Gastroesophageal sphincter (tissue), 4 donors: ENCODE measurements at places on chromosomes 3 and 15.

GRCh38 chr3:73471986-73472787 is 152.6 kb downstream of the PDZRN3 start:
- ATAC-seq = no peak

GRCh38 chr15:39079296-39079847 is 501.5 kb upstream of the THBS1 start:
- no peak for ATAC-seq

- no peak for ATAC-seq
Observed at GRCh38 chr3:149134575-149134974, 5.1 kb downstream of the HPS3 start.

- peak; percentile 74 for ATAC-seq
Observed at GRCh38 chr15:52351206-52351908, 55.8 kb upstream of the MYO5C start.

- ATAC-seq = no peak
Observed at GRCh38 chr3:147669077-147669476, 259.9 kb downstream of the ZIC1 start.

DNA sequence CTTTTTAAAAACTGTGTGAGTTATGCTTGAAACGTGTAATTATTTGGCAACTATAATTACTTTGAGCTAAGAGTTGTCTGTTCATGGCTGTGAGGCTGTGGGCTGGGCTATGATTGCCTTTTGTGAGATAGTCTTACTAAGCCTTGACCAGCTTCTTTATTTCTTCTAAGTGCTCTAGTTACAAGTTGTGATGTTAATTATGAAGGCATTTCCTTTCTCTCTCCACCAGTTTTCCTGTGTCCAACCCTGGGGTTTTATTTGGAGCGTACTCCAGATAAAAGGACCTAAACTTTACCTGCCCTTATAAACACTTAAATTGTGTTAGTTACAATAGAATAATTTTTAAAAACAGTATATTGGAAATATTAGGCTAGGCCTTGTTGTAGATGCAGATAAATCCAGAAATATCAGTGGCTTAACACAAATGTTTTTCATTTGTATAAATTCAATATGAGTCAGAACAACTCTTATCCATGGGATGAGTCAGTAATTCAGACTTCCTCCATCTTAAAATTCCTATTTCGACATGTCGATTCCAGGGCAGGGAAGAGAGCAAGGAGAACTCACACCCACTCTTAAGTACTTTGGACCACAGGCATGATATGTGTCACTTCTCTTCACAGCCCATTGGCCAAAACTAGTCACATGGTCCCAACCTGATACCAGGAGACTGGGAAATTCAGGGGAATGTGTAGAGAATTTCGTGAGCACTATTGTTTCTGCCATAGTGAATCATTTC is 17.0 kb downstream of the TMEM62 start:
- no peak for ATAC-seq

DNA sequence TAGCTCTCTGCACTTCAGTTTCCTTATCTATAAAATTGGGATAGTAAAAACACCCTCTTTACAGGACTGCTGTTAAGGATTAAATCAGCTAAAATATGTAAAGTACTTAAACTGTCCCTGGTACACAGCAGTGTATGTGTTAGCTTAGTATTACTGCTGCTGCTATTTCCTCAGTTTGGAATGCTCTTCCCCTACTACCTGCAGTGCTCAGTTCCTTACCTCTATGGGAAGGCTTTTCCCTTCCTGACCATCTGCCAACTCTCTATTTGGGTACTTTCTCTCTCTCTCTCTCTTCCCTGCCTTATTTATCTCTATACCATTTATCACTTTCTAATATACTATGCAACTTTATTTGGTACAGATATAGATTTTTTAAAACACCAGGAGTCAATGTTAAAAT is 26.5 kb downstream of the KPNA4 start:
- ATAC-seq = no peak

DNA sequence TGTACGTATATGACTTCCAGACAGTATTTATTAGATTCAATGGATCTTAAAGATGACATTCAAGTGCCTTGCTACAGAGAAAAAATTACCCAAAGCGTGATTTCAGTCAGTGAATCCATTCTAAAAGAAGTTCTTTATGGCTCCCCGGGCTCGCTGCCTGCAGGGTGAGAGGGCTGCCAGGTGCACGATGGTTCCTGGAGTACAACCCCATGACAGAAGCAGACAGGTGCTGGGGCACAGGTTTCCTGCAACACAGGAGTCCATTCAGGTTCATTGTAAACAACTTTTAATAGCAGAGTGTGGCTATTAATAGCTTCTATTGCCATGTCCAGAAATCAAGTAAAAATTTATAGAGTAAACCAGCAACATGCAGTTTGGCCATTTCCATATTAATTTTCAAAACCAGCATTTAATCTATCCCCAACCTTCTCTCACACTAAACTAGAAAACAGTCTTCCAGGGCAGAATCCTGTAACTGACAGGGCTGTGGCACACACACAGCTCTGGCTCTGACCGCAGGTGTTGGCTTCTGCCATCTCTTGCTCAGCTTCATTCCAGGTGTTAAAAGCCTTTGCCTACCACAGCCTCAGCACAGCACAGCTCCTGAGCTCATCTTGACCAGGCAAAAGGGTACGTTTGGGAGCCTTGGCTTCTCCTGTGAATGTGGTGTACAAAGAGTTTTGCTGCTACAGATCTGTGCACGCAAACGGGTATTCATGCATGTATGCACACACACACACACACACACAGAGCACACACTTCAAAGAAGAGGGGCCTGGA is 185.9 kb downstream of the MEX3B start:
- no peak for ATAC-seq

GRCh38 chr15:96340598-96341512 is 10.4 kb downstream of the NR2F2 start:
- ATAC-seq = peak; percentile 29

- no peak for ATAC-seq
Observed at GRCh38 chr3:10852066-10852808, 36.2 kb downstream of the SLC6A11 start.

DNA sequence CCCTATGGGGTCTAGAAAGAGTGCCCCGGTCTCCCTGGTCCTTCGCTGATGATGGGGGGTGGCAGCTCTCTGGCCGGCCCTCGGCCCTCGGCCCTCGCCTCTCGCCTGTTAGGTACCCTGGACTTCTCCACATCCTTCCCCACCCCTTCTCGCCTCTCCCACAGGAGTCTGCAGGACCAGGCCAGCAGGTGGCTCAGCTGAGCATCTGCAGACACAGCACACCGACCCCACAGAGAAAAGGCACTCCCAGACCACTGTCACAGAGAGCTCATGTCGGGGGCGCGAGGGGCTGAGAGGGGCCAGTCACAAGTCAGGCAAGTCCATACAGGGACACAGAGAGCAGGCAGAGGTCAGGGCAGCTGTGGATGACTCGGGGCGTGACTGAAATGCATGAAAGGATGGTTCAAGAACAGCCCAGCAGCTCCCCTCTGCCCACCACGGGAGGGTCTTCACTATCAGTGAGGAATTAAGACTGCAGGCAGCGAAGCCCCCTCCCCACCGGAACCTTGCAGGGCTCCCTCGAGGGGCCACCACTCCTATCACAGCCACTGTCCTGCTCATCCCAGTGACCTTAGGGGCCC is 181.7 kb upstream of the NSMCE3 start:
- ATAC-seq = no peak

DNA sequence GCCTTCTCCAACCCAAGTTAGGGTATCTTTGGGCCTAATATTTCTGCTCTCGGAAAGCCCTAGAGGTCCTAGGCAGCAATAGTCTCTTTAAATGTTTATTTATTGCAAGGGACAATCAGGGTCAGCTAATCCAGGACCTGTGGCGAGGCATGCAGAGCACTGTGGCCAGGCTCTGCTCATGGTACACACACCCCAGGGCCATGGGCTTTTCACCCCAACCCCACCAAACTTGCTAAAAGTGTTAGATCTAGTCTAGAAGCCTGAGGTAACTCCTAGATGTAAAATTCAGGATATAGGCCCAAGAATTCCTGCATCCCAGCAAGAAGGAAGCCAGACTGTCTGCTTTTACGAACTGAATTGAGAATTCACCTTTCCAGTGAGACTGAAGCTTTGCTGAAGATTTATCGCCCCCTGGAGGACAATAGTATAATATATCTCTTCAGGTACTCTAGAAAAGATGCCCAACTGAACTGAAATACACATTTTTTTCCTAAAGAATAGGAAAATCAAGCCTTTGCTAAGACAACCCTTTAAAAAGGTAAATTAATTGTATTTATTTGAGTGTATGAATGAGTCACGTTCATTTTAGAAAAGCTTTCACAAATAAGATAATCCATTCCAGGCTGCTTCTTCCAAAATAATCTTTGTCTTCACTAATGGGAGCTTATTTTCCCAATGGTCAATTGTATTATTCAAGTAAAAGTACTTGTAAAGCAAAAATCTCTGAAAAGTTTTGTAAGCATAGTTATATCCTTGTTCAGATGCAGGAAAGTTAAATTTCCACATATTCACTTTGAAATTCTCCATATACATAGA is 89.8 kb downstream of the LRRC3B start:
- peak; percentile 51 for ATAC-seq

GRCh38 chr3:136943436-136943835 is 14.3 kb upstream of the IL20RB start:
- ATAC-seq = no peak

DNA sequence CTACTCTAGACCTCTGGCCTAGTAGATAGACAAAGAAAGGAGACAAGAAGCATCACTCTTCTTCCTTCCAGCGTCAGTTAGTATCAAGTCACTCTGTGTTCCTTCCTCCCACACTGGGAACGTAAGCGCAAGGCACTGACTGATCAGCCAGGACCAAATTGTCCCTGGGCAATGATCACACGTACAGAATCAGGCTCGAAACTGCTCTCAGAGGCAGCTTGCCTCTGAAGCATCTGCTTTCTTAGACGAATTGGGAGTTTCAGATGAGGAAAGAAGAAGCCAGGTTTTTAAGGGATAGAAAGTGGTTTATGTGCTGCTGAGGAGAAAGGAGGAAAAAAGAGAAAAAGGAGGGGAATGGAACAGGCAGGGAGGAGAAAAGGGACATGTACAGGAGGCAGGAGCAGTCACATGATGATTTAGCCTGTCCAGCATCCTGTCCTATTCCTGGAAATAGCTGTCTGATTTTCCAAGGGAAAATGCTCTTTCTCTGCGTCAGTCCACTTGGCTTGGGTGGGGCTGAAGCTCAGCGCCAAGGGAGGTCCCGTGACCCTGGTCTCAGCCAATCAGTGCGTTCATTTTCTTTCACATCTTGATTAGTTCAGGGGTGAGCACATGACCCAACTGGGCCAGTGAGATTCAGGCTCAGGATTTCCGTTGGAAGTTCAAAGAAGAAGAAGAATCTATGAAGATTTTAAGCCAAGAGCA is 102.0 kb upstream of the PRICKLE2 start:
- peak; percentile 92 for ATAC-seq

DNA sequence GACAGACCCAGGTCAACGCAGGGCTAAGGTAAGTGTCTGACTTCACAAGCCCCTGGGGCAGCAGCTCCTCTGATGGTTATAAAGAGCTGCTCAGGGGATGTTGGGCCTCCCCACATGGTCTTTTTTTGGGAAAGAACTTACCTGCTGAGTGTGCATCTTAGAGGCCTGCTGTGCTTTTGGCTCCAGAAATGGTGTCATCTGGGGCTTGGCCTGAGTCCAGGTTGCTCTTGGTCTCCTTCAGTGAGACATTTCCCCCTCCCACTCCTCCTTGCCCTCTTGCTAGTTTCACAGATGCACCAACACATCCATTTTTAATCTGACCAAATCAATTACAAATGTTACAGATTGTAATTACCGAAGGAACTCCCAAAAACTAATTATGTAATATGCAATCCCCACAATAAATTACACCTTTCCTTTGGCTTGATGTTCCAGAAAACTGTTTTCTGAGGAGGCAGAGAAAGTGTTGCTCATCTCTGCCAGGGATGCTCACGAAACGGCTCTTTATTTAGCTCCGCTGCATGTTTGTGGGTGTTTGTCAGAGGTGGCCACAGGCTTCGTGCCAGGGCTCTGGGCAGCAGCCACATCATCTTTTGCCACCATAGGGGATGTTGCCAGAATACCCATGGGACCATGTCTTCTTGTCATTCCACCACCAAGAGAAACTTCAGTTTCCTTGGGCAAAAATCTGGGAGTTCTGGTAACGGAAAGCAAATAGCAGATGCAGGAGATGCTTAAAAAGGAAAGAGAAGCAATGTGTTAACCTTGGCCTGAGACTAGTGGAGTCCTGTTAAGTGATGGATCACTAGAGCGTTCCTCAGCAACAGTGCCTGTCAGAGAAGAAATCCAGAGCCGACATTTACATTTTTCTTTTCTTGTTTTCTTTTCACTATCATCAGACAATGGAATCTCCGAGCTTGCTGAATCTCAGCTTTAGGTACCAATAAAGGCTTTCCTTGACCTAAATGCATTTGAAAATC is 799.9 kb downstream of the AGBL1 start:
- ATAC-seq = no peak

GRCh38 chr15:93826790-93827189 is 404.6 kb upstream of the MCTP2 start:
- peak; percentile 31 for ATAC-seq

GRCh38 chr3:61445924-61446323 is 115.4 kb upstream of the PTPRG start:
- no peak for ATAC-seq

DNA sequence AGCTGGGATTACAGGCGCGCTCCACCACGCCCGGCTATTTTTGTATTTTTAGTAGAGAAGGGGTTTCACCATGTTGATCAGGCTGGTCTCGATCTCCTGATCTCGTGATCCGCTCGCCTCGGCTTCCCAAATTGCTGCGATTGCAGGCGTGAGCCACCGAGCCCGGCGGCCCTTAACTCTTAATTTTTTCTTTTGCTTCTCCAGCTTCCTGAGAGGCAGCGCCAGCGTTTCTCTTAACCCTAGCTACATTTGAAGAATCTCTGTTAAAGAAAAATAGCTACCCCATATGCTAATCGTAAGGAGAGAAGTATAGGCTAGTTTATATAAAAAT is 465 bp upstream of the GK5 start:
- ATAC-seq = no peak

- ATAC-seq = no peak
Observed at GRCh38 chr15:38941399-38941953, 376.9 kb upstream of the RASGRP1 start.

DNA sequence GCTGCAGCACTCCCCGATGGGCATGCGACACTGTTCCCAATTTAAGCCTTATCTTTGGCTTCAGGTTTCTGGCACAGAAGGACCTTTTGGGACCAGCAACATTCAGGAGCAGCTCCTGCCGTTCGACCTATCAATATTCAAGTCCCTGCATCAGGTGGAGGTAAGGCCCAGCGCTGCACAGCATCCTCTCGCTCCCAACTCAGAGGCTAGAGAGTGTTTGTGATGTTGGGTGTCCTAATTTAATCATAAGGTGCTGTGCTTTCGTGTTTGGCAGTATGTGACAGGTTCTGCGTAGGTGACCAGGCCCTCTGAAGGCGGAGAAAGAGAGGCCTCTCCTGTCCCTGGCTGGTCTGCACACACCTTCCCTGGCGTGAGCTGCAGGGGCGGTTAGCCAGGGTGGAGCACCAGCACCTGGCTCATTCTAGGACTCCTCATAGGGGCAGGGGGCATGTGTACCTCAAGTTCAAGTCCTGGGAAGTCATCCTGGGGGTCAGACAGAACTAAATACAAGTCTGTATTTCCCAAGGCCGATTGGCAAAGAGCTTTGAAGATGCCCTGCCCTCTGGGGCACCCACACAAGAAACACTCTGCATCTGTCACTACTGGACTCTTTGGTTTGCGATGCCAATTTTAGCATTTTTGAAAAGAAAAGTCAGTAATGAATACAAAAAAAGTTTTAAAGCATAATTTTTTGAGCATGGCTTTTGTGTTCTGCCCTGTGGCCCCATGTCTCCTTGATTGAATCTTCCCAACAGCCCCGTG is 17.0 kb downstream of the NISCH start:
- ATAC-seq = no peak

- ATAC-seq = no peak
Observed at GRCh38 chr3:113277414-113277813, 66.1 kb downstream of the BOC start.

GRCh38 chr3:128727059-128727458 is 1.1 kb downstream of the RAB7A start:
- ATAC-seq = no peak
